ENCODE measurements at places on chromosomes 1 and 21. TPM values are rescaled to one million over a fixed set of nuclear protein-coding genes. Genes with fewer than 3 reads are reported as not detected.

The FCER1G gene
- total RNA-seq, result 24.0 TPM

The EEIG2 gene
- total RNA-seq, result 12.5 TPM

The NFASC gene
- 0.14 TPM for total RNA-seq

The AADACL4 gene
- not detected for total RNA-seq

The BRDT gene
- under 0.01 TPM for total RNA-seq

The BSDC1 gene
- total RNA-seq, result 35.3 TPM

The FNDC5 gene
- total RNA-seq, result 3.5 TPM

The GBP7 gene
- 0.05 TPM for total RNA-seq

The NTMT2 gene
- not detected for total RNA-seq

The PLXNA2 gene
- 1.9 TPM for total RNA-seq

The ANGPTL3 gene
- total RNA-seq, result not detected

The CRNN gene
- 0.05 TPM for total RNA-seq

The CFHR5 gene
- total RNA-seq, result not detected

The AMY2A gene
- total RNA-seq, result not detected

The NPPA gene
- 0.80 TPM for total RNA-seq

The OR2T3 gene
- not detected for total RNA-seq

The MRPL39 gene
- total RNA-seq, result 46.2 TPM

The NR0B2 gene
- total RNA-seq, result 0.19 TPM

The DNAI4 gene
- 14.3 TPM for total RNA-seq

The KIF17 gene
- total RNA-seq, result 0.85 TPM

The CRP gene
- 0.05 TPM for total RNA-seq

The POMGNT1 gene
- 40.9 TPM for total RNA-seq

The LDLRAD1 gene
- total RNA-seq, result not detected

The C1orf74 gene
- 3.0 TPM for total RNA-seq

The KRTAP7-1 gene
- total RNA-seq, result not detected

The RHBDL2 gene
- total RNA-seq, result 0.99 TPM

The TACSTD2 gene
- 2.9 TPM for total RNA-seq

The CRYAA gene
- total RNA-seq, result not detected

Data from thymus (tissue), 14 donors.